ENCODE measurements at places on chromosomes 1 and 21. TPM values are rescaled to one million over a fixed set of nuclear protein-coding genes. Genes with fewer than 3 reads are reported as not detected.

CD247 gene
- 0.72 TPM for total RNA-seq

ZNF695 gene
- 2.5 TPM for total RNA-seq

MTARC1 gene
- 9.4 TPM for total RNA-seq

CD5L gene
- not detected for total RNA-seq

RUNX3 gene
- 4.2 TPM for total RNA-seq

LCE1B gene
- total RNA-seq = not detected

PFDN2 gene
- 109 TPM for total RNA-seq

BARHL2 gene
- total RNA-seq = not detected

ROR1 gene
- total RNA-seq = 8.7 TPM

TRIM63 gene
- 1.8 TPM for total RNA-seq

All from A549 treated with Hydrocortisone at 1 μM for 4 hours (cell line).